SK-N-SH treated with all-trans-retinoic acid at 6 μM for 48 hours (cell line): ENCODE measurements at places on chromosomes 16 and 17.
A peak's percentile ranks its signal among the peaks of the same experiment; 100 is the strongest.

DNA sequence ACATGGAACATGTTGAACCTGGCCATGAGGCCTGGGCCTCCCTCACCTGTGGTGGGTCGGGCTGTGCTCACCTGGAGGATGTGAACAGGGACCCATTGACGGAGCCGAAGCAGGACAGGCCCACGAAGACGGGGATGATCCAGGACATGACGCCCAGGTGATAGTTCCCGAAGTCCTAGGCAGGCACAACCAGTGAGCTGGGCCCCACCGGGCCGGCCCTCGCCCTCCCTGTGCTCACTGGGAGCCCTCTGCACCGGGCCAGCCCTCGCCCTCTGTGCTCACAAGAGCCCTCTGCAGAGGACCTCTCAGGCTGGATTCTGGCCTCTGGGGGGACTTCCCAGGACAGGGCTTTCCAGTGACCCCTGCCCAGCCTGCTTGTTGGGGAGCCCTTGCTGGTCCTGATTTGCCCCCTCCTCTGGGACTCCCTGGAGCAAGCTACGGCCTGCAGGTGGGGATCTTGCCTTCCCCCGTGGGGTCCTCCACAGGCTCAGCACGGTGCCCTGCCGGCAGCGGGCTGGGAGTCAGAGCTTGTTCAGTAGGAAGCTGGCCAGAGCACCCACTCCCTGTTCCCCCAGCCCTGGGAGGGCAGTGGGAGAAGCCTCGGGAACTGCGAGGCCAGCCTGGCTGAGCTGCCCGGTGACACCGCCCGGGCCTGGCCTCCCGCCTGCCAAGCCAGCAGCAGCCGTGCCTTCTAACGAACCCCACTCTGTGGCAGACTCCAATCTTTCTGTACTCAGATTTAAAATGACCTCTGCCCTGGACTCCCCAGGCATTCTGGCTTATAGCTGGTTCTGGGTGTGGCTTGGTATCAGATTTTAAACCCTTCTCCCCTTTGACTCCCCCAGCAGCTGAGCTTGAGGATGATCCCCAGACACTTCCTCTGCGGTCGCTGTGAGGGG is 30.4 kb downstream of the SLC7A5 start:
- ATAC-seq = no peak

DNA sequence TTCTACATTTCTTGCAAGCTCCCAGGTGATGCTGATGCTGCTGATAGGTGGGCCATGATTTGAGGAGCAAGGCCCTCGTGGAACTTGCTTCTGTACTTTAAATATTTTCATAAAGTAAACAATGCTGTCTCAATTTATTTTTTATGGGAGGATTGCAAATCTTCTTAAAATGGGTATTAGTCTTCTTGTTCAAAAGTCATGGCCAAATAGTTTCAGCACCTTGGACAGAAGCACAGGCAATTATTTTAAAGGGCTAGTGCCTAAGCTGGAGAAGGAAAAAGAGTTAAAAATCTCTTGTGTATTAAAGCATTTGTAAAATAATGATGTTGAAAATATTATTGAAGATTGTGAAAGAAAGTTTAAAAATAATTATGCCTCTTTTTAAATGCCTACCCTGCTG is 50.5 kb downstream of the GPR139 start:
- no peak for ATAC-seq

GRCh38 chr17:10171581-10171981 is 26.8 kb downstream of the GAS7 start:
- no peak for ATAC-seq

DNA sequence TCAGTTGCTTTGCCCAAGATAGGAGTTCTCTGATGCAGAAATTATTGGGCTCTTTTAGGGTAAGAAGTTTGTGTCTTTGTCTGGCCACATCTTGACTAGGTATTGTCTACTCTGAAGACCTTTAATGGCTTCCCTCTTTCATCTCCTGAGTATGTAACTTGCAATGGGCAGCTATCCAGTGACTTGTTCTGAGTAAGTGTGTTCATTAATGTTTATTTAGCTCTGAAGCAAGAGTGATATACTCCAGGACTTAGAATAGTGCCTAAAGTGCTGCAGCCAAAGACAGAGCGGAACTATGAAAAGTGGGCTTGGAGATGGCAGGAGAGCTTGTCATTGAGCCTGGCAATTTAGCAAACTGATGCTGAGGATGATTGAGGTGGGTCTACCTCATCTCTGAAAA is 8.8 kb upstream of the TANGO6 start:
- no peak for ATAC-seq

DNA sequence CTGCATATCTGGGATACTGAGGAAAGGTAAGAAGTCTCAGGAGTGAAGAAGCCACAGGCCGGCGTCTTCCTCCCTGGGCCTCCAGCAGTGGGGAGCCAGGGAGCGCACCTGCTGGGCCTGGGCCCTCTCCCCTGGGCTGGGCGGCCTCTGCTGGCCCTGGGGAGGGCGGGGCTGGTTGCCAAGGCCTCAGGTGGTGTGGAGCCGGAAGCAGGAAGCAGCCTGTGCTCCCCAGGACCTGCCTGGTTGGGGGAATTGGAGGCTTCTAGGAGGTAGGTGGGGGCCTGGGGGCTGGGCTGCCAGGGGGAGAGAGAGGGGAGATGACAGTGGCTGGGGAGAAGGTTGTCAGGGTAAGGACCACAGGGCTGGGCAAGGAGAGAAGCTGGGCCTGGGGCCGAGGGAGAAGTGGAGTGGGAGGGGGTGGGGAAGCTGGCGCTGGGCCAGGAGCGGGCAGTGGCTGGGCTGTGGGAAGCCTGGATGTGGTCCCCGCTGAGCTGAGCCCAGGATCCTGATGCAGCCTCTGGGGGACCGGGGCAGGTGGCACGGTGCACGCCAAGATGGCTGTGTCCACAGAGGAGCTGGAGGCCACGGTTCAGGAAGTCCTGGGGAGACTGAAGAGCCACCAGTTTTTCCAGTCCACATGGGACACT is at the start of gene SMIM22:
Gene SMIM22, plus strand, starts transcription at position 189 of the 647 bp plus-strand sequence. Its CDS starts 366 bp downstream, at position 555.
- ATAC-seq = no peak

DNA sequence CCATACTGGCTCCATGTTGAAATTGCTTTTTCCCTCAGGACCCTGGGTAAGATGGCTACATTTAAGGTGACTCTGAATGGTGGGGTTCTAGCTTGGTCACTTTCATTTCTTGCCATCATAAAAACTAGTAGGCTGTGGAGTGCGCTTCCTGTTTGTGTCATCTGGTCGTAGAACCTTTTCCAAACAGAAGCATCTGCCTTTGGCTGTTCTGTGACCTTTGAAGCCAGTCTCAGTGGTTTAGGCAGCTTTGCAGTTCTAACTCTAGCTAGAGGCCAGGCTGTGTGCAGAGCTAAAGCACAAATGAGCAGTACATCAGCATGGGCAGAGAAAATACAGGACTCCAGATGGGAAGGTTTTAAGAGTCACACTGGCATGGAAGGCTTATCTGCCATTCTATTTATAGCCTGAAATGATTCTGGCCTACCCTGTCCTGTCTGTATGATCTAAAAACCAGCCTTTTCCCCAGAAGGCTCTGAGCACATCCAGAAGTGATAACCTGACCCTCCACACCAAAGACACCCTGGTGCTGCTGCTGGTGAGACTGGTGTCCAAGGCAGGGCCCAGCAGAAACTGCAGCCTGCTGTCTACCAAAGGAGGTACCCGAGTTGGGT is 8.6 kb downstream of the ESRP2 start:
- ATAC-seq = no peak

DNA sequence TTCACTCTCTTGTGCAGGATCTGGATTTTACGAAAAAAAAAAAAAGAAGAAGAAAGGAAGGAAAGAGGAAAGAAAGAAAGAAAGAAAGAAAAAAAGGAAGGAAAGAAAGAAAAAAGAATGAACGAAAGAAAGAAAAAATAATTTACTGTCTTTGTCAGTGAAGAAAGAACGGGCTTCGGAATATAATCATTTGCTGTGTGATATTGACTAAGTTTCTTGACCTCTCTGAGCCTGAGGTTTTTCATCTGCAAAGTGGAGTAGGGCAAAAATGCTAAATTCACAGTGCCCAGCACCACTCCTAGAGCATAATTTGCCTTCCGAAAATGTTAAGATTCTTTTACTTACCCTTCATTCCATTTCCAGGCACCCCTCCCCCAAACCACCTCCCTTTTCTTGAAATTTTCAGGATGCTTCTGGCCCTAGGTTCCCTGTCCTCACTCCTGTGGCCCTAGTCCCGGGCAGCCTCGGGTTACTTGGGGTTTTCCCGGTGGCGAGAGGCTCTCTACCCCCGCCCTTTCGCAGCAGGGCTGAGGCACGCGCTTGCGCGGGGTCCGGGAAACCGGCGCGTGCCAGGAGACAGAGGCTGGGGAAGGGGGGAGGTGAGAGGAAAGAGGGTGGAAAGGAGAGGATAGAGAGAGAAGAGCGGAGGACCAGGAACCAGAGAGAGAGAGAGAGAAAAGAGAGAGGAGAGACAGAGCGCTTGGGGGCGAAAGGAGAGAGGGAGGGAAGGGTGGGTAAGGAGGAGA is at the start of gene CNTNAP1:
Gene CNTNAP1, plus strand, starts transcription at position 556 of the 746 bp plus-strand sequence. CDS start 299 bp downstream, outside the sequence.
- ATAC-seq = peak; percentile 57

- ATAC-seq = no peak
These were observed 17.7 kb upstream of the GJD3 start for GRCh38 chr17:40382251-40382650.

- no peak for ATAC-seq
These were observed 65.0 kb downstream of the MPRIP start for GRCh38 chr17:17107281-17107680.

- ATAC-seq = no peak
These were observed 78.2 kb downstream of the CCDC182 start for GRCh38 chr17:57666946-57667345.

DNA sequence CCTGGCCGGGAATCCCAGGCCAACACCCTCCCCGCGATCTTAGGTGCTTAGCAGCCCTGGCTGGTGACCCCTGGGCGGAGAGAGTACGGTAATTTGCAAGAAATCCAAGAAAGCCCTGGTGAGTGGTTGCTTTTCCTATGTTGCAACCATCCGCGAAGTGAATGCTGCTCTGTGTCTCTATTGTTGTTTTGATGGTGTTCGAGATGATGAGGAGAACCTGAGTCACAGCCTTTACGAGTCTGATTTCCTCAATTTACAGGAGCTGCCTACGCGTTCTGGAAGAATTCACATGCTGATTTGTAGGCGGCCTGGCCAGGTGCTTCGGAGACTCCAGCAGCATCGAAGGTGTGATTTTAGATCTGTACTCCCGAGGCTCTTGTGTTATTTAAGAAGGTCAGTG is 63.3 kb downstream of the TMEM235 start:
- ATAC-seq = no peak

- ATAC-seq = no peak
These were observed 6.9 kb downstream of the HERPUD1 start for GRCh38 chr16:56938664-56939513.

DNA sequence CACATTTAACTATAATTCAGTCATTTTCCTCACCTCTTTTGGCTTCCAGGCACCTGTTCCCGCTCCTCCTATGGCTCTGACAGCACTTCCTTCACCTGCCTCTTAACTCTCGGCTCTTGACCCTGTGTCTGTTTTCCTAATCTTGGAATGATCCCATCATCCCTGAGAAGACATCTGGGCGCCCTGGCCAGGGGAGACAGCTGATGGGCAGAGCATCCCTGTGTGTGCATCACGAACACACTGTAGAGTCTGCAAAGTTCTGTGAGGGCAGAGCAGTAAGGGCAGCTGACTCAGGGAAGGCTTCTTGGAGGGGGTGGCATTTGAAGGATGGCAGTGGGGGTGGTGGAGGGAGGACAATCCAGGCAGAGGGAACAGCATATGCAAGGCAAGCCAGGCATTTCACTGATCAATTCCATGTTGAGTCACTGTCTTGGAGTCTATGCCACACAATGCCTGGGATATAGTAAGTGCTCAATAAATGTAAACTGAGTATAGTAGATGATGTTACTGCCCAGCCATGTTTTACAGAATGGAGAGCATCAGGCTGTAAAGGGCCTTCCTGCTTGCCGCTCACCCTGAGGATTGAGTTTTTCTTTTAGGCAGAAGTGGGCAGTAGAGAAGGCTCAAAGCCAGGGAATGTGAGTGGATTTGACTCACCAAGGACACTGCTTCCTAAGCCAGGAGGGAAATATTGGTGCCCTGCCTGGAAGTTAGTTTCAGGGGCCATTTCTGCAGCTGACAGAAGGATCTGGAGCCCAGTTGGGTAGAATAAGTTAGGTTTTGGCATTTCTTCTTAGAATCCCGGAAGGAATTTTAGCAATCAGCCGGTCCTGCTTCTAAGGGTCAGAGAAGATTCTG is 5.8 kb upstream of the RAB11FIP4 start:
- ATAC-seq = no peak

DNA sequence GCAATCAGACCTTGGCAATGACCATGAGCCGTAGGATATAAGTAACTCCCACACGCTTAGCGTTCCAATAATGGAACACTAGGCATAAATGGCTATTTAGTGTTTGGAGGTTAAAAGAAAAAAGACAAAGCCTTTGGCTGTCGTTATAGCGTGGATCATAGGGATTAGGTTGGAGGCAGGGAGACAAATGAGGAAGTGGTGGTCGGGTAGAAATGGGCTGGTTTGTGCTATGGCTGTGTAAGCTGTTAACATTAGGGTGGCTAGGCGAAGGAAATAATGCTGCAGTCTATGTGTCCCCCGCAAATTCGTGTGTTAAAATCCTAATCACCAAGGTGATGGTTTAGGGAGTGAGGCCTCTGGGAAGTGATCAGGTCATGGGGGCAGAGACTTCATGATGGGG is 120.4 kb upstream of the IRX6 start:
- ATAC-seq = no peak

DNA sequence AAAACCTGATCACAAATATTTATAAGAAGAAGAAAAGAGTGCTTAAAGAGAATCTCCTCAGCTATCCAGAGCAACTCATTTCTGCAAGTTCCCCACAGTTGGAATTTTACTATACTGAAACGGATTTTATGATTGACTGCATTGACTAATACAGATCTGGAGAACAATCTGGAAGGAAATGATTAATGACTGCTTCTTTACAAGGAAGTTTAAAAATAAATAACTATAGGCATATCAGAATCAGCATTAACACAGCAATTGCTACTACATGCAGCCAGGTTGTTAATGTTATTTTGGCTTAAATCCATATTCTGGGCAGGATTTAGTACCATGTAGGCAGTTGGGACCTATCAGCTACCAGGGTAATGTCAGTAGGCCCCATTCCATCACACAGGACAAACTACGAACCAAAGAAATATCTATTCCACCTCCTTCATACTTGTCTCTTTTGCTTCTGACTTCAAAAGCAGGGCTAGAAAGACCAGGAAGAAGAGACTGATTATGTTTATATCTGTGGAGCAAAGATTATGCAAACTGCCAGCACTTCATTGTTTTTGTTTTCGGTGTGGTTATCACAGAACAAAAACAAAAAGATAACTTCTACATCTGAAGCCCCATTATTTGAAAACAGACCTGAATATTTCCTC is 3.9 kb downstream of the SKAP1 start:
- no peak for ATAC-seq

GRCh38 chr17:27239046-27239445 is 54.9 kb upstream of the WSB1 start:
- no peak for ATAC-seq
